ENCODE measurements at places on chromosomes 6 and 20.
A peak's percentile ranks its signal among the peaks of the same experiment; 100 is the strongest.

DNA sequence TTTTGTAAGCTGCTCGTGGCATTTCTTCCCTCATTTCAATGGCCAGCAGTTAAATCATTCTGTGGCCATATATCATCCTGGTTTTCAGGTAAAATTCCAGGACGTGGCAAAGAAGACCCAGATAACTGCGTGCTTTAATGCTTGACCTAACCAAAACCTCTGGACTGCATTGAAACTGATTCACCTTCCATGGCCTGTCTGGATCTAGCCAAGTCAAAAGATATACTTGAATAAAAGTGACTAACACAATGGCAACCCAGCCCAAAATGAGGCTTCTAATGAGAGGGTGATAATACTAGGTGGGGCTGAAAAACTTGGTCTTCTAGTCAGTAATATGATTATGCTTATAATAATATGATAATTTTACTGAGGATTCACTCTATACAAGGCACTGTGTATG lies 16.5 kb upstream of the PCSK2 start:
- no peak for DNase-seq

DNA sequence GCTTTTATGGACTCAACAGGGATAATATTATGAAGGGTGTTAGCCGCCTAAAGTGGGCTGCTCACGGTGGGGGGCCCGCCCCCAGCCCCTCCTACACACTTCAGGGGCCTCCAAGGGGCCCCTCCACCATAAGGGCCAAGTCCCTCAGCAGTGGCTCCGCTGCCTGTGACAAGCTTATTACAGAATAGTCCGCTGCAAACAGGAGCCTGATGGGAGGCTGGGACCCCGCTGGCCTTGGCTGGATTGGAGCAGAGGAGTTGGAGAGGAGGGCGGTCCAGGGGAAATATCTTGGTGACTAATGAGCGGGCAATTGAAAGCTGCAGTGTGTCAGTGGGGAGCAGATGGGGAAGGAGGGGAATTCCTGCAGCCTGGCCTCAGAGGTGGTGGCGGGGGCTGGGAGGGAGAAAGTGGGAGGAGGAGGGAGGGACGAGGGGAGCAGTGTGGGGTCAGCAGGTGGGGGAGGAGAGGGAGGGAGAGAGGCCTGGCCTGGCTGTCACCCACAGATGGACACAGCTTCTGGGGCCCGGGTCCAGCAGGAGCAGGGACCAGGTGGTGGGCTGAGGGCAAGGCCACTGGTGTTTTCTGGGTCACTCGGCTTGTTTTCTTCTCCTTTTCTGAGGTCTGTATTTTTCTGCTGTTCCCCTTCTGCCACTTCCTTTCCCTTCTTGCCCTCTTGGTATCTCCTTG lies 57.6 kb upstream of the FOXP4 start:
- no peak for DNase-seq

- DNase-seq: no peak
These were observed 347.8 kb upstream of the PLCB4 start for GRCh38 chr20:8721098-8721497.

DNA sequence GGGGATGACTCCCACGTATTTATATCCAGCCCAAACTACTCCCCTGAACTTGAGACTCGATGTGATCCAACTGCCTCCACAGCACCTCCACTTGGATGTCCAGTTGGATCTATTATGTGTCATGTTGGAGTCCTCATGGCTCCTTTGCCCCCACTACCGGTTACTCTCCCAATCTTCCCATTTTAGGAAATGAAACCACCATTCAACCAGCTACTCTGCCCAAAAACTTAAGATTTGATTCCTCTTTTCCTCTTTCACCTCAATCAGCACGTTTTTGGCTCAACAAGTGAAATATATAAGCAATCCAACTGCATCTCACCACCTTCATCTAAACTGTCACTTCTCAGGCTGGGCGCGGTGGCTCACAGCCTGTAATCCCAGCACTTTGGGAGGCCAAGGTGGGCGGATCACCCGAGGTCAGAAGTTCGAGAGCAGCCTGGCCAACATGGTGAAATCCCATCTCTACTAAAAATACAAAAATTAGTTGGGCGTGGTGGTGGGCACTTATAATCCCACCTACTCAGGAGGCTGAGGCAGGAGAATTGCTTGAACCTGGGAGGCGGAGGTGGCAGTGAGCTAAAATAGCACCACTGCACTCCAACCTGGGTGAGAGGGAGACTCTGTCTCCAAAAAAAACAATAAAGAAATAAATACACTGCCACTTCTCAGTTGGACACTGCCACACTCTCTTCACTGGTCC lies 3.4 kb downstream of the AHCY start:
- no peak for DNase-seq

GRCh38 chr6:14310960-14311359 lies 193.4 kb downstream of the CD83 start:
- no peak for DNase-seq

DNA sequence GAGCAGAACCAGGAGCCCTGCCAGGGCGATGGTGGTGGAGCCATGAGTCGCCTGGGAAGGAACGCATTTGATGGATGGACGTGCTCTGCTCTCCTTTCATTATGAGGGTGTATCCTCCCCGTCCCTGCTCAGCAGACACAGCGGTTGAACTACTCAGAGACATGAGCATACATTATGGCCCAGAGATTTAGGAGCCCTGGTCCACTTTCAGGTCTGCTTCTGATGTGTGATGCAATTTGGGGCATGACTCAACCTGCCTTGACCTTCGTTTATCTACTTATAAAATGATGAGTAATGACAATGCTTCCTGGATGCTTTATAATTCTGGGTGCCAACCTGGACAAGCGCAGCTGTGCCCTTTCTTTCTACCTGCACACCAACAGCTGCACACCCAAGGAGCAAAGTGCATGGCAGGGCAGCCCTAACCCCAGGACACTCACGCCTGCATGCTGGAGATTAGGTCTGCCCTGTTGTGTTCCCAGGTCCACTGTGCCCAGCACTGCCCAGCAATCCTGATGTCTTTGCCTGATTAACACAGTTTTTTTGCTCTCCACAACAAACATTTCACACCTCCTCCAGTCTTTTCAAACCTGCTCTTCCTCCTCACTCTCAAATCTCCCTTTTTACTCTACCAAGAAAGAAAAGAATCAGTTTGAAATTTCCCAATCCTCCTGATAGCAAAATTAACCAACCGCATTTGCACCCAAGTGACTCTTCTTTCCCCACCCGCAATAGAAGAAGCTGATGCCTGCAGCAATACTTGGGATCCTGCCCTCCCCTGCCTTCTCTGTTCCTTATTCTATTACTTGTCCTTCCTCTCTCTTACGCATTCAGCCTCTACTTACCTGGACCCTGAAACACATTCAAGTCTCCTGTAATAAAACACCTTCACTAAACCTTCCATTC lies 81.2 kb downstream of the EZR start:
- no peak for DNase-seq

- DNase-seq: no peak
These were observed 26.3 kb upstream of the TFB1M start for GRCh38 chr6:155340464-155341129.

GRCh38 chr20:33291830-33292355 lies 8.9 kb downstream of the BPIFB1 start:
- peak; percentile 64 for DNase-seq

All from stimulated activated CD8-positive, alpha-beta memory T cell treated with anti-CD3 and anti-CD28 coated beads, Interleukin-4, amount 100 ng/mL, for 24 hours (primary cell).